ENCODE measurements at places on chromosomes 4 and X.

- DNase-seq = no peak
Measured at GRCh38 chr4:98873059-98873458, 55.9 kb downstream of the EIF4E start.

- no peak for DNase-seq
Measured at GRCh38 chr4:26015133-26015651, 101.2 kb downstream of the SMIM20 start.

- peak; percentile 5 for DNase-seq
Measured at GRCh38 chrX:51893931-51894696, 691 bp downstream of the MAGED1 start.

- no peak for DNase-seq
Measured at GRCh38 chr4:8706216-8707044, 113.9 kb downstream of the CPZ start.

GRCh38 chrX:16191605-16192004 lies 24.3 kb downstream of the MAGEB17 start:
- no peak for DNase-seq

DNA sequence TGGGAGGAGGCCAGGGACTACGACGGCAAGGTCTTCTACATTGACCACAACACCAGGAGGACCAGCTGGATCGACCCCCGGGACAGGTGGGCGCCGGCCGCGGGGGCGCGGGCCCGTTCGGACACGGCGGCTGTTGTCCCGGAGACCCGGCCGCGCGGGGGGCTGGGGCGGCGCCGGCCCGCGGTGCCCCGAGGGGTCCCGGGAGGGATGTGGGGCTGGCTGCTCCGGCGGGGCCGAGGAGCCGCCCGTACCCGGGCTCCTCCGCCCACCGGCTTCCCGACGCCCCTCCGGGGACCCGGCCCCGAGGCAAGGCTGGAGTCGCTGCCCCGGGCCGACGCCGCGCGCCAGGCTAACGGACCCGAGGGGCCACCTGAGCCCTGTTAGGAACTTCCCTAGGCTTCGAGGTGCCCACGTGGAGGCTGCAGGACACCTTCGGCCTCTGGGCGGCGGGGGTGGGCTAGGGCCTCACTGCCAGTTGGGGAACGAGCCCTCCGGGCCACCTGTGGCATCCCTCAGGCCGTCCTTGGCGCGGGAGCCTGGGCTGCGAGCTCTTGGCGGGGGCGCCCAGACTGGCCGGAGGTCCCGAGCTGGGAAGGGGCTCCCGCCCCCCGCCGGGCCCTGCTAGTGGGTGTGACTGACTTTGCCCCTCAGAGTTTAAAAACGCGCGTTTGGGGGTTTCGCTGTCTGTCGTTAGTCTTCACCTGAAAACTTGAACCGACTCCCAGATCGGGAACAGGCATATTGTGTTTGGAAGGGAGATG lies 660 bp downstream of the WWC2 start:
- no peak for DNase-seq

DNA sequence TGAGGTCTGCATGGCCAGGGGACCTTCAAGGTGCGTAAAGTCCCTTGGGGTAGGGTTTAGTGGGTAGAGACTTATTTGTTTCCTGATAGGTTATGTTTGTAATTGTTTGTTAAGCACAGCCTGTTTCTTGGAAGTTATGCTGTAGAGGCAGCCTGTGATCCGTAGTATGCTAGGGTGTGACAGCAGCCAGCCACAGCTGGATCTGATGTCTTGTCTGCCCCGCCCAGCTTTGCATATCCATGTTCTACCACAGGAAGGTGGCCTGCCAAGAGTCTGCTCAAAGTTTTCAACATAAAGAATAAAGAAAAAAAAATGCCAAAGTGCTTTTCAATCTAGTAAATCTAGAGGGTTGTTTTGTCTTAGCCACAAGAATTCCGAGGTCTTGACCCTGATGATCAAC lies 19.1 kb upstream of the PRRG3 start:
- no peak for DNase-seq

DNA sequence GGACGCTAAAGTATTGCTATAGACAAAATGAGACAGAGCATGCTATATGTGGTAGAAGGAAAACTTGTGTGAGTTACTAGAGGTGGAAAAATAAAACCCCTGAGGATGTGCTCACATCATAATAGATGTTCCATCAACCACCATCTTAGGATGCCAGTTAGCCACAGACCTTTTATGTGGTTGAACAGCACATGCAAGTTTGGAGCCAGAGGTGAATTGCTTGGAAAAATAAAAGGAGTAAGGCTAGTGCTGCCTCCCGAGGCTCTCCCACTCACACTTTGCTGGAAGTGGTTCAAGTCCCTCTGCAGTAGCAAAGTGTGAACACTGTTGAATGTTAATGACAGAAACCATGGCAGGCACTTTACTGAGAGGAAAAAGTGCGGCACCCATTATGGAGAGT lies 39.4 kb upstream of the PPARGC1A start:
- DNase-seq = no peak

GRCh38 chr4:83536362-83537272 lies 709 bp downstream of the GPAT3 start:
- DNase-seq = no peak

GRCh38 chr4:38132107-38132673 lies 172.0 kb downstream of the PTTG2 start:
- no peak for DNase-seq

GRCh38 chrX:43526878-43527277 lies 129.2 kb upstream of the MAOA start:
- DNase-seq = no peak

- DNase-seq = no peak
Measured at GRCh38 chr4:10074076-10074766, 42.4 kb downstream of the WDR1 start.

GRCh38 chrX:56738670-56739069 lies 9.6 kb downstream of the NBDY start:
- no peak for DNase-seq

DNA sequence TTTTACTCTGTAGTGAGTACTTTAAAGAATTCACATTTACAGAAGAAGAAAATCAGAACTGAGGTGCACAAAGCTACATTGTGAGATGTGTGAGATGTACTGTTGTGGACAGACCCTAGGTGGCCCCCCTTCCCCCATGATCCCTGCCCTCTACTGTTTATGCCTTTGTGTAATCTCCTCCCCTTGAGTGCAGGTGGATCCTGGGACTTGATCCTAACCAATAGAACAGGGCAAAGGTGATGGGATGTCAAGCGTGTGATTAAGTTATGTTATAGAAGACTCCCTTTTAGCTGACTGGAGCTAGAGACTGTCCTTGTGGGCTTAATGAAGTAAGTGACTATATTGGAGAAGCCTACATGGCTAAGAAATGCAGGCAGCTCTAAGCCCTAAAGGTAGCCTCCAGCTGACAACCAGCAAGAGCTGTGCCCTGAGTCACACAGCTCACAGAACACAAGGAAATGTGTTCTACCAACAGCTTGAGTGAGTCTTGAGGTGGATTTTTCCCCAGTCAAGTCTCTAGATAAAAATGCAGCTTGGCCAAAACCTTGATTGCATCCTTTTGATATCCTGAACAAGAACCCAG lies 225.2 kb upstream of the LEF1 start:
- no peak for DNase-seq

GRCh38 chr4:123976285-123976684 lies 579.7 kb downstream of the SPRY1 start:
- DNase-seq = no peak

Measured in NCI-H1048 (cell line).